ENCODE measurements at places on chromosomes 1 and 21.
A peak's percentile ranks its signal among the peaks of the same experiment; 100 is the strongest.

DNA sequence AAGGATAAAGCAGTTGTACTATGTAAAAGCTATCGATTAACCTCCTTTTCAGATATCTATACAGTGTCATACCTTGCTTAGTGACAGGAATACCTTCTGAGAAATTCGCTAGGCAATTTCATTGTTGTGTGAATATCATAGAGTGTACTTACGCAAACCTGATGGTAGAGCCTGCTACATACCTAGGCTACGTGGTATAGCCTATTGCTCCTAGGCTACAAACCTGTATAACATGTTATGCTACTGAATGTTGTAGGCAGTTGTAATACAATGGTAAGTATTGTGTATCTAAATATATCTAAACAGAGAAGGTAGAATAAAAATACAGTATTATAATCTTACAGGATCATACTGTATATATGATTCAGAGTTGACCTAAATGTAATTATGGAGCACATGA lies 26.5 kb downstream of the FLVCR1 start:
- no peak for DNase-seq

GRCh38 chr1:5742032-5742431 lies 250.2 kb downstream of the NPHP4 start:
- DNase-seq, result no peak

DNA sequence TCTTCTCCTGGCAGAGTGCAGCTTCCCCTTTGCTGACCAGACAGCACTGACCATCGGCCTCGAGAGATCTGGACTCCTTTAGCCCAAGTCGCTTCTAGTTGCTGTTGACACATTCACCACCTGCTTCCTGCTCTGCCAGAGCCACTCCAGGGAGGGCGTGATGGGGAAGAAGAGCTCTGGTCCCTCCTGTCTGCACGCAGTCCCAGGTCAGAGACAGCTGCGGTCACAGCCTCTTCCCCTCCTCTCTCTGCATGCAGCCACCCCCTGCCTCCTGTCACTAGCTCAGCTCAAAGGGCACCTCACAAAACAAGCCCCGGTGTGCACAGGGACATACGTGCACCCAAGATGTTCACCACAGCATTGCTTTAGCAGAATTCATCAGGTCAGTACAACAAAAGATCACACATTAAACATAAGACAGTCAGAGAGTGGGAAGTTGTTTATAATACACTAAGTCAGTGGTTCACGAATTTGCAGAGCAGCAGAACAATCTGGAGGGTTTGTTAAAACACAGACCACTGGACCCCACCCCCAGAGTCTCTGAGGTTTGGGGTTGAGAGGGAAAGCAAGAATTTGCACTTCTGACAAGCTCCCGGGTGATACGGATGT lies 132.9 kb downstream of the SYF2 start:
- DNase-seq, result peak; percentile 41

GRCh38 chr1:94011709-94012595 lies 102.7 kb upstream of the GCLM start:
- no peak for DNase-seq

DNA sequence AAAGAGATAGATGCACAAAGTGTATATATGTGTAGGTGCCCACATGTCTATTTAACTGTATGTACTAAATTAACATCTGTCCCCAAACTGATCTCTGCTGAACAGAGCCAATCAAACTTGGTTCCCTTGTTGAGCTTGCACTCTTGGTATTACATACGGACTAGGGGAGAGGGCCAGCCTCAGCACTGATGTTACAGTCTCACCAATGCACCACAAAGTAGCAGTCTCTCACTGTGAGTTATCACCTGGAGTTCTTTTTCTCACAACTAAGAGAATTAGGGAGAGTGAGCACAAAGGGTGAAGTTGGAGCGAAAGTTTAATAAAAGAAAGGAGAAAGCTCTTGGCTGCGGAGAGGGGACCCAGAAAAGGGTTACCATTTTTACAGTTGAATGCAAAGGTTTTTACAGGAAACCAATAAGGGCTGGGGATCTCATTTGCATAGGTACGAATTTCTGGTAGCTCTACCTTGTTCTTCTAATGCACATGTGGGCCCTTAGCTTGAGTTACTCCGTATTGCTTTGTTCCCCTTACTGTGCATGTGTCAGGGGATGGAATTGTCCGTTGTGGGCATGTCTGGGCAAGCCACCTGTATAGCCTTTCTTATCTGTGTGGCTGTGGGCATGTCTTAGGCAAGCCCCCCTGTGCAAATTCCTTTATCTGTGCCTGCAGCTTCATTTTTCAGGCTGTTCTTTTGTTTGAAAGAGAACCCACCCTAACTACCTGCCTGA lies 13.3 kb upstream of the CHI3L2 start:
- no peak for DNase-seq

DNA sequence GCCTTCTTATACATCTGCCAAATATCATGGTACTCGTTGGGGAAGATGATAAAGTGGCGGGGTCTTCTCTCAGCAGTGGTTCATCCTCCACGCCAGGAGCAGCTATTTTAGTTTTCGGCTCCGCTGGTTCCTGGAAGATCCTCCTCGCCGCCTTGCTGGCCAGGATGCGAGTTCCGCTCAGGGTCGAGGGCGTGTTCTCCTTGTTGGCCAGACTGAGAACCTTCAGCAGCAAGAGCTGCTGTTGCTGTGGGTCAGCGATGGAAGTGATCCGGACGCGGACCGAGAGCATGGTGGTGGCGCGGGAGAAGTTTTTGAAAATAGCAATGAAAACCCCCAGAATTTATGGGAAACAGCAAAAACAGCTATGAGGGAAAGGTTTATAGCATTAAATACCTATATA lies 11.4 kb upstream of the CFAP126 start:
- DNase-seq, result no peak

DNA sequence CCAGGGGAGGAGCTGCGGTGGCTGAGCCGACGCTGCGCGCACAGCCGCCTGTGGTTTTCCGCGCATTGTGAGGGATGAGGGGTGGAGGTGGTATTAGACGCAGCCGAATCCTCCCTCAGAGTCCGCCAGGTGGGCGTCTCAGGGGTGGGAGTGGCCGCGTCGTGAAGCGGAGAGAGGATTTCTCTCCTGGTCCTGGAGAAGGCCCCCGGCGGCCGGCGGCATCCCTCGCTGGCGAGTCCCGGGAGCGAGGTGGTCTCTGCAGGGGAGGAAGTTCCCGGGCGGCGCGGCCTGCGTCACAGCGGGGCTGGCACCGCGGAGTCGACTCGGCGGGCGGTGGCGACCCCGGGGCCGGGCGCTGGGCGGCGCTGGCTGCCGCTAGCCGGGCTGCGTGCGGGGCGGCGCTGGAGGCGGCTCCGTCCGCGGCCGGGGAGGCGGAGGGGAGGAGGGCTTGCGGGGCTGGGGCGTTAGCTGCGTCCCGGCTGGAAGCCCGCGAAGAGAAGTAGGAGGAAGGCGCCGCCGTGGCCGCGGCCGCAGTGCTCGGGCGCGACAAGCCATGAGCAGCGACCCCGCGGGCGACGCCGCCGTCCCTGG lies at the start of gene LRRC8C:
TSS of gene LRRC8C (plus strand) at position 464 of the 591 bp plus-strand sequence. CDS start 53,354 bp downstream, outside the sequence.
- peak; percentile 87 for DNase-seq

DNA sequence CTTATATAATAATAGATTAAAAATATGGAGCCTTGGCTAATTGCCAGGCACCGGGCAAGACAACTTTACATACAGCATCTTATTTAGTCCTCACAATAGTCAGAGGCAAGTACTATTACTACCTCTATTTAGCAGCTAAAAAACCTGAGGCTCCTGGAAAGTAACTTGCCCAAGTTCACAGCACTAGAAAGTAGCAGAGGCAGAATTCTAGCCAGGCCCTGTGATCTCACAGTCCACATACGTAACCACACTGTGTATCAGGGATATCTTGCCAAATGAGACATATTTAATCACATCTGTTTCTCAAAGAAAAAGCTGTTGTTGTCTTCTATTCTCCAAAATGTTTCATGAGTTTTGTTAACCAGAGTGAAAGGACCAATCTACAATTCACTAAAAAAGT lies 378.5 kb downstream of the PLPP3 start:
- no peak for DNase-seq

GRCh38 chr1:171296897-171297296 lies 17.1 kb upstream of the FMO4 start:
- DNase-seq, result no peak

DNA sequence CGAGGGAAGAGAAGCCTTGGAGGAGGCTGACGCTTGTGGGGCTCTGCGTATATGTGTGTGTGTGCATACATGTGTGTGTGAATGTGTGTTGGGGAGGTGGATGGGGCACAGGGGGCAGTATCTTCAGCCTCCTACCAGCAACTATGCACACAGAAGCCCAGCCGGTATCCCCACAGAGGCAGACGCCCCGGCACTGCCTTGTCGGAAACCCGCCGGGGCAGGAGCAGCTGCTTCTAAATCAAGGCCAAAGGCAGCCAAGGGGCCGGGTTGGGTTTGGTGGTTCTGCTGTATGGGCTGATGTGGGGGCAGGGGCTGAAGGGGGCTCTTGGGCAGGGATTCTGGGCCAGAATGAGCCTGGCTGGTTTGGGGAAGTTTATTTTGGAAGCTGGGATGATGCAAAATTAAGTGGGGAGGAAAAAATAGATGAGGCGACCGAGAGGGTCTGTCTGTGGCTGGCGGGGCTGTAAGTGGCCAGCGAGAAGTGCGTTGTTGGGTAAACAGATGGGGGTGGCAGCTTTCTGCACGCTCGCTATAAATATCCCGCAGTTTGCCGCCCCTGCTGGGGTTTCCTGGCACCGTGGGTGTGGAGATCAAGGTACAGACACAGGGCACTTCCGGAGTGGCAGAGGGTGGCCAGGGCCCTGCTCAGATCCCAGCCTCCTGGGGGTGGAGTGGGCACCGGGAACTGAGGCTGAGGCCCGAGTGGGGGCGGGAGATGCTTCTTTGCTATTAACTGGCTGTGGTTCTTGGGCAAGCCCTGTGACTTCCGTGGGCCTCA lies 11.0 kb upstream of the WNT4 start:
- no peak for DNase-seq

- no peak for DNase-seq
Measured at GRCh38 chr1:238677567-238677966, 708.8 kb upstream of the CHRM3 start.

- DNase-seq, result no peak
Measured at GRCh38 chr1:246773213-246773641, 49.0 kb downstream of the SCCPDH start.

- no peak for DNase-seq
Measured at GRCh38 chr1:246987083-246987690, 20.7 kb downstream of the ZNF695 start.

- DNase-seq, result no peak
Measured at GRCh38 chr1:216388558-216388957, 34.7 kb downstream of the USH2A start.

DNA sequence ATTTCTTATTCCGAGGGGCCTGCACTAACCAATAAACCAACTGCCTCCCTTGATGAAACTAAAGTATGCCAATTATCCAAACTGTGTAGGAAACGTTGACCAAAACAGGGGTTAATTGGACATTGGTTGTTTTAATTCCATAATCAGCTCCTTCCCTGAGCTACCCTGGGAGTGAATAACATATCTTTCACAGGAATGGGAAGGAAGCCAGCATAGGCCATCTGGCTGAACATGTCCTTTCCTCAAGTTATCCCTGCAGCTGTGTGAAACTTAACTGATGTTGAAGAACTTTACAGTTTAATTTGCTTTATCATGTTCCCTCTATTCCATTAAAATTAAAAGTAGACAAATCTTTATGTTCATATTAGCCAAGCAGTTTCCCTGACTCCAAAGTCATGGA lies 75.4 kb downstream of the NRIP1 start:
- DNase-seq, result no peak

DNA sequence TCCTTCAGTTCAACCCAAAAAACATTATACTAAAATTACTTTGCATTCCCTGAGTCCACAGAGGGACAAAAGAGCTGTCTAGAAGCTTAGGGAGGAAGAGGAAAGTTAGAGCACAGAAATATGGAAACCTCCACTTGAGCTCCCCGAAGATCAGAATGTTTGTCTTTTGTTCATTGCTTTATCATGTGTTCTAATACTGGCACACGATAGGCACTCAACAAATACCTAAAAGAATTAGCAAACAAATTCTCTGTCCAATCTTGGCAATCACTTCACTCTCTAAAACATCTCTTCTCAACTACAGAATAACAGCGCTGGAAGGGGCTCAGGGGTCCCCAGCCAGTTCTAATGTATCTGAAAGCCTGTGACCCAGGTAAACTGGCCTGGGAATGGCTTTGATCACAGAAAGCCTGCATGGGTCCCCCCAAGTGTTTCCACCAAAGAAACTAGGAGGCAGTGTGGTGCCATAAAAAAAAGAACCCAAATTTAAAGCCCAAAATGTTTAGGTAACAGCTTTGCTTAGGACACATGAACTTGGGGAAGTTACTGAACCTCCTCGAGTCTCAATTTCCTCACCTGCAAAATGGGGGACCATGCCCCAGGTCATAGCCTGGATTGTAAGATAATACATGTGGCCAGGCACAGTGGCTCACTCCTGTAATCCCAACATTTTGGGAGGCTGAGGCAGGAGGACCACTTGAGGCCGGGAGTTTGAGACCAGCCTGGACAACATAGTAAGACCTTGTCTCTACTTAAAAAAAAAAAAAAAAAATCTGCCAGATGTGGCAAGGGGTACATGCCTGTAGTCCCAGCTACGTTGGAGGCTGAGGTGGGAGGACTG lies 45.8 kb downstream of the SSBP3 start:
- no peak for DNase-seq

- DNase-seq, result no peak
Measured at GRCh38 chr1:214012418-214012817, 24.6 kb downstream of the PROX1 start.

DNA sequence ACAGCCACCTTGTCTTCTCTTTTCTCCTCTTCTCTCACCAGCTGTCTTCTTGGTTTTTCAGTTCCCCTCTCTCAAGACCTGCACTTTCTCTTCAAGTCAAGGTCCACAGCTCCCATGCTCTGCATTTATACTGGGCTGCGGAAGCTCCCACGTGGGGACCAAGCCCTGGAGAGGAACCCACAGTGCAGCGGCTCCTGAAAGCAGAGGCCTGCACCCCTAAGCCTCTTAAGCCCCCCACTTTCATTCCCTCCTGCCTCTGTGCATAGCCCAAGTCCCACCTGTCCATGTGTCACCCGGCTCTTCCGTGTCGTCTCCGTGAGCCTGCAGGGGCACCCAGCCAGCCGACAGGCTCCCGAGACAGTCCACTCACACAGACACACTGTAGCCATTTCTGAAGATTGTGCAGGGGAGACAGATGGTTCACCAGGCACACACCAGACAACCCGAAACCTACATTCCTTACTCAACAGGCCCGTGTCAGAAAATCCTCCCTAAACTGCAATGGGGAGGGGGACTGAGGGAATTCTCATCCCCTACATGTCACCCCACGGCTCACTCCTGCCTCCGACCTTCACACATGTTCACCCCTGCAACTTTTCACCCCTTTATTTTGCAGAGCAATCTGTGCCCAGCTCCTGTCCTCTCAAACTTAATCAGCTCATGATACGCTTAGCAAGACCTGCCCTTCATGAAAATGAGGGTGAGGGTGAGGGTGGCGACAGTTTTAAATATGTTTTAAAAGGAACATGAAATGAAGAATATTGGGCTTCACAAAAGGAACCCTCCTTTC lies 6.3 kb downstream of the MX2 start:
- no peak for DNase-seq

- no peak for DNase-seq
Measured at GRCh38 chr1:46749404-46749803, 30.5 kb upstream of the EFCAB14 start.

- DNase-seq, result no peak
Measured at GRCh38 chr1:229203030-229203751, 67.7 kb upstream of the RAB4A start.

- no peak for DNase-seq
Measured at GRCh38 chr1:221841251-221841982, 99.5 kb upstream of the DUSP10 start.

- no peak for DNase-seq
Measured at GRCh38 chr21:39348040-39348354, 891 bp downstream of the HMGN1 start.

- no peak for DNase-seq
Measured at GRCh38 chr21:31744182-31744800, 12.4 kb upstream of the SCAF4 start.

Data from CD4-positive, alpha-beta T cell treated with Interleukin-15 for 4 hours (primary cell).